CD4-positive, alpha-beta memory T cell (primary cell): ENCODE measurements at places on chromosomes 2 and 18. TPM values are rescaled to one million over a fixed set of nuclear protein-coding genes. Genes with fewer than 3 reads are reported as not detected.

TCF23 gene
- not detected for total RNA-seq

TUBA4B gene
- not detected for total RNA-seq

HPCAL1 gene
- total RNA-seq = 80.7 TPM

FIGN gene
- total RNA-seq = not detected

IL37 gene
- not detected for total RNA-seq

CDK5R2 gene
- not detected for total RNA-seq

KCNJ3 gene
- total RNA-seq = not detected

PLEKHH2 gene
- 1.2 TPM for total RNA-seq

MREG gene
- total RNA-seq = 7.4 TPM

KCNG2 gene
- total RNA-seq = not detected

LYPD6 gene
- total RNA-seq = not detected

MSTN gene
- not detected for total RNA-seq

KCNIP3 gene
- not detected for total RNA-seq
